ENCODE measurements at places on chromosomes 7 and 10.

- DNase-seq, result no peak
Measured at GRCh38 chr7:28608731-28609130, 196.4 kb downstream of the CREB5 start.

- DNase-seq, result no peak
Measured at GRCh38 chr7:11810043-11810625, 21.9 kb downstream of the THSD7A start.

- DNase-seq, result no peak
Measured at GRCh38 chr7:157650801-157651200, 314.0 kb downstream of the DNAJB6 start.

DNA sequence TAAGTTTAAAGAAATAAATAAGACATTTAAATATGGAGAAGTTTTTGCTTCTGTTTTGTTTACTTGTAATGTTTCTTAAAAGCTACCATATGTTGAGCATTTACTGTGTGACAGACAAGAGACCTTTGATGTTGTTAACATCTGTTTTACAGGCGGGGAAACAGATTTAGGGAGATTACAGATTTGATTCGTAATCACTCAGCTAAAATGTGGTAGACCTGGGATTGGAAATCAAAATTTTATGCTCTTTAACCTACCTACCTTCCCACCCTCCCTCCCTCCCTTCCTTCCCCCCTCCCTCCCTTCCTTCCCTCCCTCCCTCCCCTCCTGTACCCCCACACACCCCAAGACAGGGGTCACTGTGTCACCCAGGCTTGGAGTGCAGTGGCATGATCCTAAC is 11.7 kb downstream of the LCOR start:
- DNase-seq, result no peak

DNA sequence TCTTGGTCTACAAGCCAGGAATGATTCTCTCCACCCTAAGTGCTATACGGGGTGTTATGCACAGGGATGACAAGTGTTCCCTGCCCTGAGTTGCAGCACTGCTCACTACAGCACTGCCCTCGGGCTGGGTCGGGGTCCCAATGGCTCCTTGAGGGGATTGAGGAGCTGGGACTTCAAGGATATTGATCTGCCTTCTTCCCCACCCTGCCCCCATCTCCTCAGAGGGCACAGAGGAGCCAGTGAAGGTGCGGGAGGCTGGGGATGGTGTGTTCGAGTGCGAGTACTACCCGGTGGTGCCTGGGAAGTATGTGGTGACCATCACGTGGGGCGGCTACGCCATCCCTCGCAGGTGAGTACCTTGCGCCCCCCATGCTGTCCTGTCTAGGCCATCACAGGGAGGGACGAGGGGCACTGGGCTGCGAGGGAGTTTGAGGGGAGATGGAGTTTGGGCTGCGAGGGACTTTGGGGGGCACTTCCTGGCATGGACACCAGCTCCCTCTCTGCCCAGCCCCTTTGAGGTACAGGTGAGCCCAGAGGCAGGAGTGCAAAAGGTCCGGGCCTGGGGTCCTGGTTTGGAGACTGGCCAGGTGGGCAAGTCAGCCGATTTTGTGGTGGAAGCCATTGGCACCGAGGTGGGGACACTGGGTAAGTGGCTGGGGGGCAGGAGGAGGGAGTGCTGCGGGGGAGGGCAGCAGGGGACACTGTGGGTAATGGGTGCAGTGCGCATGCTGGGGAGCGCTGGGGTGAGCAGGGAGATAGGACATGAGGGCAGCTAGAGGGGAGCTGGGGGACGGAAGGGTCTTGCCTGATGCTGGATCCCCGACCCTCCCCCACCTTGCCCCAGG is 10.3 kb downstream of the FLNC start:
- no peak for DNase-seq

DNA sequence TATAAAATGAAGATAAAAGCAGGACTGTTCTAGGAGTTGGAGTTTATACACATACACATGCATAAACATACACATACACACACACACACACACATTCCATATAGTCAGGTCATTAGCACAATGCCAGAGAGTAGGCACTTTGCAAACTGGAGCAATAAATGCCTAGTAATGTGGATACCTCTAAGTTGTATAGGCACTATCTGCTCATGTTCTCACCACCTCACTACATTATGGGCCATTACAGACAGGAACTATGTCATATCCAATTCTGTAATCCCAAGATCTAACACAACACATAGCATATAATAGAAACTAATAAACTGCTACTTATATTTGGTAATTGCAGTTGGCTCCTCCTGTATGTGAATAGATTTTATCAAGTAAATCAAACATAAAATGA is 115.6 kb downstream of the GRM8 start:
- DNase-seq, result no peak

- DNase-seq, result no peak
Measured at GRCh38 chr10:29873941-29874484, 185.4 kb downstream of the JCAD start.

- no peak for DNase-seq
Measured at GRCh38 chr7:150781961-150782360, 18.2 kb downstream of the TMEM176B start.

- no peak for DNase-seq
Measured at GRCh38 chr10:97195706-97196222, 10.0 kb upstream of the SLIT1 start.

DNA sequence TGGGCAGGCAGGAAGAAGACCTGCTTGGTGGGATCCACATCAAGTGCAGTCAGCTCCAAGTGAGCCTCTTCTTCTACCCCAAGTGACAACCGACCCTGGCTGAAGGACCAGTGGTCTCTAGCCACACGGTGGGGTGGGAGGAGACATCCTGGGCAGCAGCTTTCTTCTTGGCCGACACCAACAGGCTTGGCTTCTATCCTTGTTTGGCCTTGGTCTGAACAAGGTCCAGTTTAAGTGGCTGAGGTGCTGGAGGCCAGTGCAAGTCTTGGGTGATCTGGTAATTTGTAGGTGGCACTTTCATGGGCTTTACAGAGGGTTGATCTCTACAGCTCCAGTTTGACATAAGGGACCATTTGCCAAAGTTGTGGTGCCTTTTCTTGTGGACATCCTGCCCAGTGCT is 63.6 kb upstream of the PDCD4 start:
- no peak for DNase-seq

GRCh38 chr10:11210211-11210922 is 192.7 kb downstream of the CELF2 start:
- DNase-seq, result no peak

DNA sequence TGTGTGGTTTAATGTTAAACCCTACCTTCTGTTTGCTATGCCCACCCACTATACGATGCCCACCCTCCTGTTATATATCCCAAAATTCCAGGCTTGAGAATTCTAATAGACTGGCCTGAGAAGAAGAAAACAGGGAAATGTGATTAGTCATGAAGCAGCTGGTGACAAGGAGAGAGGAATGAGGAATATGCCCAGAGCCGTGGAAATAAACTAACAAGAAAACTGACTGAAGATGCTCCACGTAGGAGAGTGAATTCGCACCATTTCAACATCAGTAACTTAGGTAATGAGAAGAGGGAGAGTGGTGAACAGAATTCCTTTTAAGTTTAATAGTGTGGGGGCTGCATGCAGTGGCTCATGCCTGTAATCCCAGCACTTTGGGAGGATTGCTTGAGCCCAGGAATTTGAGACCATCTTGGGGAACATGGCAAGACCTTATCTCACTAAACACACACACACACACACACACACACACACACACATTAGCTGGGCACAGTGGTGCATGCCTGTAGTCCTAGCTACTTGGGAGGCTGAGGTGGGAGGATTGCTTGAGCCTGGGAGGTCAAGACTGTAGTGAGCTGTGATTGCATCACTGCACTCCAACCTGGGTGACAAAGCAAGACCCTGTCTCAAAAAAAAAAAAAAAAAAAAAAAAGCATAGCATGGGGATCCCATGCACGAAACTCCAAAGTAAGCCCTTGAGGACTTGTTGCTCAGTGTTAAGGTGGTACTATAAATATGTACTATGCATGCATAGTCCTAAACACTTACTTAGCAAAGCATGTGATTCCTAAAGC is 16.1 kb upstream of the SYPL1 start:
- DNase-seq, result no peak

- DNase-seq, result no peak
Measured at GRCh38 chr10:32923849-32924248, 34.2 kb downstream of the ITGB1 start.

DNA sequence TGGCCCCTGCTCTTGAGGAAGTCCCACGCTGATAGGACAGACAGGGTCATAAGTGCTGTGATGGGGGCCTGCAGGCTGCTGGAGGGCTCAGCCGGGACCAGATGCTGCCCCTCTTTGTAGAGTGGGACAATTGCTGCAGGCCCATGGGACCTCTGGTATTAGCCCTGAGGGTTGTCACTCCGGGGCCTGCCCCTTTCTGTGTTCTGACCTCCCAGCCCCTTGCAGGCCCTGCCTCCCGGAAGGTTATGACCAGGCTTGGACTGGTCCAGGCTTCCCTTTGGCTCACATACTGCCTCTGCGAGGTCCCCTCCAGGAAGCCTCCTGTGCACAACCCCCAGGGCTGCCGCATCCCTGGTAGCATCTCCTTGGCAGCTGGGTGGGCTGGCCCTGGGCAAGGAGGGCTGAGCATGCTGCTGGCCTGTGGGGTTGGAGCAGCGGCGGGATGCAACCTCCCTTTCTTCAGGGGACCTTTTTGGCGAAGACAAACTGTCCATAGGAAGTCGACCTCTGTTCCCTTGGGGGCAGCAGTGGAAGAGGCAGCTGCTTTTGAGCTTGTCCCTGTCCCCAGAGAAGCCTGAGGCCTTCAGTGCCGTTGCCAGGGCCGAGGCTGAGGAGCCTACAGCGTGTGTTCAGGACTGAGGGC is 8.8 kb downstream of the LIMK1 start:
- DNase-seq, result no peak

- no peak for DNase-seq
Measured at GRCh38 chr7:30114536-30115238, 20.1 kb upstream of the MTURN start.

DNA sequence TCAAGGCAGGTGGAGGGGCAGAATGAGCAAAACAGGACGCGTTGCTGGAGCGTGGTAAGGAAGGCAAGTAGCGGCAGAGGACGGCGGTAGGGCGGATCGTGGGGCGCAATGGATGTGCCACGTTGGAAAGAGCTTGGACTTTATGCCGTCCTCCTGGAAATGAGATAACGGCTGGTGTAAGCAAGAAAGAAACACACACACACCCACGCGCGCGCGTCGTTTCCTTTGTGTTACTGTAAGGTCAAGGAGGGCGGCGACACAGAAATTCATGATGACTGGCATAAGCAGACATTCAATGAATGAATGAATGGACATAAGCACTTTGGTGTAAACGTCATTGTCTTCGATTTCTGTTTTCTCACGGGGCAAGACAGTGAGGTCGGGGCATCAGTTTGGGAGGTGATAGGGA is 683 bp upstream of the ENTPD7 start:
- DNase-seq, result peak; percentile 28

GRCh38 chr7:94357076-94357475 is 37.6 kb upstream of the COL1A2 start:
- no peak for DNase-seq

DNA sequence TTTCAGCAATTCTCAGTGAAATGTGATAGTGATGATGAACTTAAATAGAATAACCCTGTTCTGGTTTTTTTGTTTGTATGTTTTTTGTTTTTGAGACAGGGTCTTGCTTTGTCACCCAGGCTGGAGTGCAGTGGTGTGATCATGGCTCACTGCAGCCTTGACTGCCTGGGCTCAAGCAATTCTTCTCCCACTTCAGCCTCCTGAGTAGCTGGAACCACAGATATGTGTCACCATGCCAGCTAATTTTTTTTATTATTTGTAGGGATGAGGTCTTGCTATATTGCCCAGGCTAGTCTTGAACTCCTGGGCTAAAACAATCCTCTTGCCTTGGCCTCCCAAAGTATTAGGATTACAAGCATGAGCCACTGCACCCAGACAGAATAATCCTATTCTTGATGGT is 14.3 kb upstream of the COL17A1 start:
- DNase-seq, result no peak

- no peak for DNase-seq
Measured at GRCh38 chr10:22429146-22429545, 83.8 kb downstream of the SPAG6 start.

DNA sequence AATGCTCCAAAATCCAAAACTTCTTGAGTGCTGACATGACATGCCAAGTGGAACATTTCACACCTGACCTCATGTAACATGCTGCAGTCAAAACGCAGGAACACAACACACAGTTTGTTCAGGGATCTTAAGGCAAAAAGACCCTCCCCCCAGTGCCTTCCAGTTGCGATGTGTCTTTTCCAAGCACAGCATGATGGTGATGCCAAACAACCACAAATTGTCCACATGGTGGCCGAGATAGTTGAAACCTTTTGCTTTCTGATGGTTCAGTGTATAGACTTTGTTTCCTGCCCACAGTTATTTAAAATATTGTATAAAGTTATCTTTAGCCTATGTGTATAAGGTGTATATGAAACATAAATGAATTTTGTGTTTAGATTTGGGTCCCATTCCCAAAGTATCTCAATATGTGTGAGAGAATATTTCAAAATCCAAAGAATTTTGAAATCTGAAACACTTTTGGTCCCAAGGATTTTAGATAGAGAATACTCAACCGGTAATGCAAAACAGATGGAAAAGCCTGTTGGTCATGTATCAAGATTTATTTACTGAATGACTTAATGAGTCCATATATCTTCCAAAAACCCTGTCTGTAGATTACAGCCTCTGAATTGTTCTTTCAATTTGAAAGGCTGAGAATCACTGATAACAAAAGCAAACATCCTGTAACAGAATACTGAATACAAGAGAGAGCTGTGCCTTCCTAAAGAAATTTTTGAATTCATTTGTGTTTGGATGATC is 93.4 kb upstream of the OIT3 start:
- no peak for DNase-seq

DNA sequence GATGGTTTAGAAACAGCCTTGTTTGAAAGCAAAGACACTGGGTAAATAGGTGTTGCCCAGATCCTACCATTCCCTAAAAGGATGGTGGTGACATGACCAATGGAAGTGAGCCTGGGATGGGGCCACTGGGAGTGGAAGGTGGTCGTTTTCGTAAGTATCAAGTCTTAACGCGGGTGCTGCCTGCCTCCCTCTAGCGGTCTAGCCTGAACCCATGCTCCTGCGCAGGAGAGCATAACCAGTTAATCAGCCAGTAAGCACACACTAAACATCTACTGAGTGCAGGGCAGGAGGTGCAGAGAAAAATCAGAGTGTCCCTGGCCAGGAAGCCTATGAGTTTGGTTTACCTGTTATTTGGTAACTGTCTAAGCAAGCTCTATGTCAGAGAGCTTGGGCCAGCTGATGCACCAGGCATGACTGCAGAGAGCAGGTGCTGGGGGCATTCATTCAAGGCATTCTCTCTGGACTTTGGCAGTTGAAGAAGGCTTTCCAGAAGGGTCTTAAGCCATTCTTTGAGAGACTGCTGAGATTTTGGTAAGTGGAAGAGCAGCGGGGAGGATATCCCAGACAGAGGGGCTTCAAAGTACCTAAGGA is 930 bp downstream of the GARIN1A start:
- DNase-seq, result no peak

- DNase-seq, result no peak
Measured at GRCh38 chr7:136133551-136133950, 156.4 kb upstream of the MTPN start.

GRCh38 chr7:55250313-55250712 is 114.8 kb upstream of the LANCL2 start:
- no peak for DNase-seq
